Sigmoid colon (tissue), 7 donors: ENCODE measurements at places on chromosomes 1 and 21. TPM values are rescaled to one million over a fixed set of nuclear protein-coding genes. Genes with fewer than 3 reads are reported as not detected.

CELA3A gene
- polyA plus RNA-seq = 13.8 TPM

NID1 gene
- polyA plus RNA-seq = 29.9 TPM

MYBPH gene
- polyA plus RNA-seq = not detected

DCST1 gene
- 0.09 TPM for polyA plus RNA-seq

TESK2 gene
- 7.8 TPM for polyA plus RNA-seq

- H3K4me3 ChIP-seq = no peak overlapping the region
- H3K27me3 ChIP-seq = no peaks in the 10 kb centered on the region
- H3K4me1 ChIP-seq = no peaks in the 10 kb centered on the region
Measured at GRCh38 chr1:43890815-43891214, 42.8 kb upstream of the ARTN start.

DNA sequence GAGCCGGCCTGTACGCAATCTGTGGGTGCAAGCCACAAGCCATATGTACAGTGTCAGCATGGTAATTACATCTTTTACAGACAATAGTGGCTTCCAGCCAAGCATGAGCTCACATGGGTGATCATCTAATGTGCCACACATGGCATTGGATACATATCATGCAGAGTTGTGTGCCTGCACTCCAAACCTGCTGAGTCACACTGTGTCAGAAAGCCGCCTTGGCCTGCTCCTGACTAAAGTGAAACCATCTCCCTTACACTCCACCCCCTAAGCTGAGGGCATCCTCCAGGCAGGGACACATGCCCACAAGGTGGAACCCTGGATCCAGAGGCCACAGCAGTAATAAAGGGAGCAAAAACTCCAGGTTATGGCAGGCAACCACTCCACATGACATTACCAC, 72.5 kb downstream of the KCNT2 start:
- DNase-seq = no peak
- H3K4me3 ChIP-seq = no peak overlapping the region
- H3K27ac ChIP-seq = no peak overlapping the region
- H3K36me3 ChIP-seq = no peaks in the 10 kb centered on the region
- no peaks in the 10 kb centered on the region for H3K4me1 ChIP-seq

GRCh38 chr21:43733529-43734071, 14.7 kb downstream of the PDXK start:
- H3K4me3 ChIP-seq = no peak overlapping the region
- peak overlapping the region; percentile 48 for H3K27ac ChIP-seq
- H3K27me3 ChIP-seq = no peaks in the 10 kb centered on the region
- H3K4me1 ChIP-seq = no peaks in the 10 kb centered on the region
- H3K36me3 ChIP-seq = peaks cover 20% of the 10 kb centered on the region

- H3K4me3 ChIP-seq = no peak overlapping the region
- DNase-seq = peak; percentile 75
- H3K4me1 ChIP-seq = no peaks in the 10 kb centered on the region
- H3K27ac ChIP-seq = no peak overlapping the region
- no peaks in the 10 kb centered on the region for H3K27me3 ChIP-seq
Measured at GRCh38 chr1:159798893-159799292, 3.3 kb upstream of the FCRL6 start.

GRCh38 chr1:154346276-154346917, 21.1 kb downstream of the ATP8B2 start:
- DNase-seq = no peak
- no peaks in the 10 kb centered on the region for H3K27me3 ChIP-seq
- no peak overlapping the region for H3K27ac ChIP-seq
- H3K4me1 ChIP-seq = peaks cover 2% of the 10 kb centered on the region
- no peak overlapping the region for H3K4me3 ChIP-seq

GRCh38 chr1:23577056-23578004, 18.0 kb upstream of the ID3 start:
- H3K4me3 ChIP-seq = peak overlapping the region; percentile 7
- peak; percentile 76 for DNase-seq
- H3K4me1 ChIP-seq = peaks cover 35% of the 10 kb centered on the region
- no peaks in the 10 kb centered on the region for H3K36me3 ChIP-seq

DNA sequence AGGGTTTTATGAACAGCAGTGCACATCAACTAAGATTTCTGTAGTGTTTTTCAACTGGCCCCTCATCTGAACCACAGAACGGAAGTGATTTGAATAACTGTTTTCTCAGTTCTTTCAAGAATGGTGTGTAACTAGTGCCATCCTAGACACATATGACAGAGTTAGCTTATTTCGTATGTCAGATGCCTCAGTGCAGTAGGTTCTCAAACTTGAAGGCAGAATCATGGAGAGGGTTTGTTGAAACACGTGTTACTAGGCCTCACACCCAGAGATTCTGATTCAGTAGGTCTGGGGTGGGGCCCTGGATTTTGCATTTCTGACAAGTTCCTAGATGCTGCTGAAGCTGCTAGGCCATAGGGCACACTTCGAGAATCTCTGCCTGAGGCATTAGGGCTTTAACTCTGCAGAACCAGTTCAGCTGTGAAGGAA, 49.0 kb downstream of the SCCPDH start:
- no peak overlapping the region for H3K4me3 ChIP-seq
- H3K4me1 ChIP-seq = peaks cover 6% of the 10 kb centered on the region
- DNase-seq = no peak
- H3K27me3 ChIP-seq = no peaks in the 10 kb centered on the region
- no peak overlapping the region for H3K27ac ChIP-seq

DNA sequence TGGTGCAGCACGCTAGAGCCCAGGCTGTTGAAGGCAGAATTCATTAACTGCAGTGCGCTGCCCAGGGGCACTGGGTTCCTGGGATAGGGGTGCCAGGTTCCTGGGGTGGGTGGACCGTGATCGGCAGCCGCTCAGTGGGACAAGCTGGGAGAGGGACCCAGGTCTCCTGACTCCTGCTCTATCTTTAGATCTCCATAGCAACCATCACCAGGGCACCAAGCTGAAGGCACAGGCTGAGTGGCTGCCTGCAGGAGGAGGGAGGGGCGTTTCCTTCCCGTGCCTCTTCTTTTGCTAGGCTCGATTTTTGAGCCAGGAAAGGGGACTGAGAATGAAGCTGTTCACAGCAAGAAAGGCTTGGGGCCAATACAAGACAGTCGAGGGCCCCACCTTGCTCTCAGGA, 20.9 kb upstream of the CDCP2 start:
- no peaks in the 10 kb centered on the region for H3K36me3 ChIP-seq
- no peak for DNase-seq
- H3K27me3 ChIP-seq = no peaks in the 10 kb centered on the region
- H3K4me1 ChIP-seq = no peaks in the 10 kb centered on the region
- no peak overlapping the region for H3K4me3 ChIP-seq
- no peak overlapping the region for H3K27ac ChIP-seq

DNA sequence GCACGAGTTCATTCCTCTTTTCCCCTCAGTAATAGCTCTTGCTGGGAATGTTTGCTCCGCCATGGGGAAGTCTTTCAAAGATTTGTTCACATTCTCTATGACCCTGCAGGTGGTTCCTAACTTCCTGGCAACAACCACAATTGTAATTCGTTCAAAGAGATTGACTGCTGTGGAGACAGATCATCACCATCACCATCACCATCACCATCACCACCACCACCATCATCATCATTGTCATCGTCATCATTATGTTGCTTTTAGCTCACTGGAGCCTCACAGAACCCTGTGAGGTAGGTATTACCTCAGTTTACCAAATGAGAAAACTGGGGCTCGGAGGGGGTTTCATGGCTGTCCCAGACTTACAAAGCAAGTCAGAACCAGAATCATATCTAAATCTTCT, 30.9 kb downstream of the COA7 start:
- no peak overlapping the region for H3K4me3 ChIP-seq
- DNase-seq = no peak
- peaks cover 3% of the 10 kb centered on the region for H3K27me3 ChIP-seq
- H3K4me1 ChIP-seq = no peaks in the 10 kb centered on the region
- H3K36me3 ChIP-seq = no peaks in the 10 kb centered on the region

- no peak overlapping the region for H3K4me3 ChIP-seq
- peaks cover 22% of the 10 kb centered on the region for H3K4me1 ChIP-seq
- DNase-seq = peak; percentile 66
- H3K27ac ChIP-seq = peak overlapping the region; percentile 3
- no peaks in the 10 kb centered on the region for H3K36me3 ChIP-seq
Measured at GRCh38 chr21:39022863-39023693, 160.2 kb downstream of the PSMG1 start.

- no peak within 1 kb of the TSS for H3K27ac ChIP-seq
- no peaks in the 10 kb centered on the region for H3K27me3 ChIP-seq
- H3K4me1 ChIP-seq = no peaks in the 10 kb centered on the region
- H3K4me3 ChIP-seq = peak within 1 kb of the TSS; percentile 19
Measured at GRCh38 chr1:196651637-196652215, at the start of gene CFH. Gene CFH (plus strand): TSS chr1:196652043. CDS start chr1:196652118, 75 bp downstream.

DNA sequence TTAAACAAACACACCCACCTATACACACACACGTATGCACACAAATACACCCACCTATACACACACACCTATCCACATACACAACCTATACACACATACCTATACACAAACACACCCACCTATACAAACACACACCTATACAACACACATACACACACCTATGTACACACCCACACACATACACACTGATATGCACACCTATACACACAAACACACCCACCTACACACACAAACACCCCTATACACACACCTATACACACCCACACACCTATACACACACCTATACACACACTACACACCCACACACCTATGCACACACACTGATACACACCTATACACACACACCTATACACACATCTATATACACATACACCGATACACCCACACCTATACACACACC, 115.7 kb upstream of the VAMP3 start:
- H3K4me3 ChIP-seq = no peak overlapping the region
- H3K27ac ChIP-seq = no peak overlapping the region
- no peaks in the 10 kb centered on the region for H3K27me3 ChIP-seq
- H3K4me1 ChIP-seq = no peaks in the 10 kb centered on the region
- H3K36me3 ChIP-seq = no peaks in the 10 kb centered on the region
